ENCODE measurements at places on chromosomes 6 and 20.

GRCh38 chr20:39913274-39913673 lies 775.8 kb downstream of the MAFB start:
- DNase-seq = no peak

DNA sequence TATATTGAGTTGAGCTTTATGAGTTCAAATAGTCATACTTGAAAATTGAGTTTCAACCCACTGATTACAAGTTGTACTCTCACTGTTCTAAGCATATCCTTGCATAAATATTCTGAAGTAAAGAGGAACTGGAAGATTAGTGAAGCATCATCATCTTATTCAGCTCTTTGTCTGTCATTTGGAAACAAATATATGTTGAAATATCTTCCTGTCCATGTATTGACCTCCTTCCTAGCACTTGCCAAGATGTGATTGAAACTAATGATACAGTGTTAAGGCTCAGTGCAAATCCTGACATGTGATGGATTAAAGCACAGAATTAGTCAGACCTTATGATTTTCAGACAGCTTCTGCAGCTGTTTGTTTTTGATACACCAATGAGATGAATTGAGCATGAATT lies 434.3 kb downstream of the TBC1D32 start:
- DNase-seq = no peak

DNA sequence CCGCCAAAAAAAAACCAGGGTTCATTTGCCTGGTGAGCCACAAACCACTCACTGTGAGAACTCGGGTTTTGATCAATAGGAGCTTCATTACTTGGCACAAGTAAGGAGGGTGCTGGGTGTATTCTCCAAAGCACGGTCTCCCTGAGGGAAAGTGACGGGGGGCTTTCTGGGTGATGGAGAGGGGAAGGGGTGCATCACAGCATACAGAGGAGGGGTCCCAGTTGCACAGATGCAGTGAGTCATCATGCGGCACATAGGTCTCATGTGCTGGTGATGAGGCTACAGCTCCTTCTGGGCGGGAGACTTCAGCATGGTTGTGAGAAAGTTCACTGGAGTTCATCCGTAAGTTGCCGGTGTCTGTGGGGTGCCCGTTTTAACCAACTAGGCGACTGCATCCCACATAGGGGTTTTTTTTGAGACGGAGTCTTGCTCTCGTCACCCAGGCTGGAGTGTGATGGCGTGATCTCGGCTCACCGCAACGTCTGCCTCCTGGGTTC lies 36.2 kb downstream of the SUN5 start:
- no peak for DNase-seq

DNA sequence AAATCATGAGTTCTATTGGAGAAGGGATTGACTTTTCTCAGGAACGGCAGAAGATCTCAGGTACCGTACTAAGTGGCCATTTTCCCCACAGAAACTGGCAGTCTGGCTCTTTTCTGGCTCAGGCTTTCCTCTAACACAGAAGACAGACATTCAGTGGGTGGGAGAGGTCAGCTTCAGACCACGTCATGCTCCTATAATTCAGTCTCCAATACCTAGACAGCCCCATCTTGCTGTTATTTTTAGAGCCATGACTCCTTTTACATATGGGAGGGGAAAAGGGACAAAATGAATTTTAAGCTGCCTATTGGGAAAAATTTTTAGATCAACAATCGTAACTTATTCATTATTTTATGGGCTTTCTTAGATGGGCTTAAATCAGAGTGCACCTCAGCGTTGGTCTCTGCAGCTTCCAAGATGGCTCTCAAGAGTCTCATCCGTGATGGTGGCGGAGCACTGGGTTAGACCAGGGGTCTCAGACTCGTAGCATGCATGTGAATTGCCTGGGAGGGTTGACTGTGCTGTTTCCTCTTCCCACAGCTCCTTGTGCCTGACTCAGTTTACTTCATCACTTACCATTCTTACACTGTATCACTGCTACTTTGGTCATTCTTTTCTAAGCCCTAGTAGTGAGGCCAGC lies 86.9 kb downstream of the TCP11 start:
- no peak for DNase-seq

GRCh38 chr6:25197111-25197510 lies 82.1 kb upstream of the CARMIL1 start:
- no peak for DNase-seq

DNA sequence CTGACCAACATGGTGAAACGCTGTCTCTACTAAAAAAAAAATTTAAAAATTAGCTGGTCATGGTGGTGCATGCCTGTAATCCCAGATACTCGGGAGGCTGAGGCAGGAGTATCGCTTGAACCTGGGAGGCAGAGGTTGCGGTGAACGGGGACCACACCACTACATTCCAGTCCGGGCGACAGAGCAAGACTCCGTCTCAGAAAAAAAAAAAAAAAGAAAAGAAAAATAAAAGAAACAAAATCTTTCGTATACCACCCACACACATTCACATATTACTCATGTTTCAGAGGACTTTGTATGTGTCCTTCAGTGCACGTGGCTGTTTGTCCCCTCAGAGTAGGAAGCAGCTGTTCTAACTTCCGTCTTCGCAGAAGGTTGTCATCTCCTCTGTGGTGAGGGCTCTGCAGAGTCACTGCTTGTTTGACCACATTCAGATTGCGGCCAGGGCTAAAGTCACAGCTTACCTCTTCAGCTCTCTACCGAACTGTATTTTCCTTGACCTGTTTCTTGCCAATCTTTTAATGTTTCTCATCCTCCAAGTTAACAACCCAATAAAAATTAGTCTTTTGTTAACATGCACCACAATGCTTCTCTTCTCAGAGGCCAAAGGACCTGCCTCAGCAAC lies 36.6 kb upstream of the HIVEP1 start:
- DNase-seq = no peak

DNA sequence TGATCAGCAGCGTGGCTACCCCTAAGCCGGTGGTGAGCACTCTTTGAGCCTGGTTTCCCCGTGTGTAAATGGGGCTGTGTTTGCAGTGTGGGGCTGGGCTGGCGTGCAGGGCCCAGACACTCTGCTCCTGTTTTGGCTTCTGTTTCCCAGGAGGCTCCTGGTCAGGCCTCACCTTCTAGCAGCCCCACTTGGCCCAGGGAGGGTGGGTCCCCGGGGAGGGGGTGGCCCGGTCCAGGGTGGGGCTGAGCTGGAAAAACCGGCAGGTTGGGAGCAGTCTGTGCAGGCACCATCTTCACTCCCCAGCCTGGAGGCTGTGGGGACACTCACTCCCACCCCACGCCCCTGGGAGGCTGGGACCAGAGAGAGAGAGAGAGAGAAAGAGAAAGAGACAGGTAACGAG lies 25.3 kb downstream of the CEBPB start:
- DNase-seq = no peak

DNA sequence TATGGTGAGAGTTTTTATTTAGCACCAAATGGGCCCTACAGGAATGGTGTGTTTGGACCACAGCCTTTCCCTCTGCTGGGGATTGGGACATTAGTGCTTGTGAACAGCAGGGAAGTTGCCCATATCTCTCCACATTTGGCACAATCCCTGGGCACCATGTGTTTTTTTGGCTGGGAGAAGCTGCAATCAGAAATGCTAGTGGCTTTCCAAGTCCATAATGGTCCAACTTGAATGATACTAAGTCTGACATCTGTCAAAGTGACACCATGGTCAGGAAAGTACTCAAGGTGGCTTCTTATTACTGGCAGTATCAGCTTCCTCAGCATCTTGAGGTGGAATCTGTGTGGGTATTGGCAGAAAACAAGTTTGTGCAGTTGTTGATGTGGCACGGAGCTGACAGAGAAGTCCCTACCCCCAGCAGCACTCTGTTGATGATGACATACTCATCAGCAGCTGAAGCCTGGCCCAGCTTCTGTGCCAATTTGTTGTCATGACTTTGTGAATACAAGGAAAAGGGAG lies 53.0 kb downstream of the SASH1 start:
- DNase-seq = no peak

DNA sequence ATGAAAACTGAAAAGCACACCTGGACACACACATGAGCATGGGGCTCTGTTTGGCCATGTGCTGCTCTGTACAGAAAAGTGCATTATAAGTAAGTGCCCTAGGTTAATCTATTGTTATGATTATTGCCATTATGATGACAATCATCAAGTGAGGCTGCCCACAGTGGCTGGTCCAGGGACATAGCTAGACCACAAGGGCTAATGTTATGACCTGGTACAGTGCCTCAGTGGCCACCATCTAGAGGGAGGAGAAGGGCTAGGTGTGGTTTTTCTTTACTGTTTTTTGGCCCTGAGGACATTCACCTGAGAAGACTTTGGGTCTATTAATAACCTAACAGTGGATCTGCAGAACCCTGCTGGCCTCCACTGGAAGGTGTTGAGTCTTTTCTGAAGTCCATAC lies 86.1 kb downstream of the GJA10 start:
- no peak for DNase-seq

DNA sequence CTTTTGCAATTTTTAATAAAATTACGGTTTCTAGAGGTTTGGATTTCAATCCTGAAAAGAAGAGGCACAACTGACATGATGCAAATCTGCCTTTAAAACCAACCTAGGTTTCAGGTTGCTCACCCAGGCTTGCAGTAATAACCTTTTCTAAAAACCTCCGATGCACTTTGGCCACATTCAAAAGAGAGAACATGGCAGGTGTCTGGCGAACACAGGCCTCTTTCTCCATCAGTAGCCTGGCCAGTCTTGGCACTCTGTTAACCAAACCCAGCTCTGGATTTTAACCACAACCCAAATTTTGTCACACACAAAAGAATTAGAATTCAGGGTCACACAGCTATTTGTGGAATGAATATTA lies 55.8 kb upstream of the MAFB start:
- DNase-seq = no peak

DNA sequence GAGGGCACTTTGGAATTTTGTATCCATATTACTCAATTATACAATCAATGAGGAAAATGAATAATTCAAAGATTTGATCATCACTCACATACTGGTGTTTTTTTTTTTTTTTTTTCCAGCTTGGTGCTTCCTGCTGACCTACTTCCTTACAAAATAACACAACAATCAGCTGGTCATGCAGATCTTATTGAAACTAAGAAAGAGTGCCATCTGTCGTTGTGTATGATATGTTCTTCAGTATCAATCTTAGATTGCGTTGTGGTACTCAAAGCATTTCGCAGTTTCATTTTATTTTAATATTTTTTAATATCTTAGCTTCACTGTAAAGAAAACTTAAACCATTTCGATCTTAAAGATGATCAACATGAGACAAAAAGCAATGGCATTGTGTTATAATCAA lies 155.6 kb downstream of the OGFRL1 start:
- no peak for DNase-seq

- DNase-seq = peak; percentile 56
Observed at GRCh38 chr20:58891086-58891717, 38.7 kb downstream of the GNAS start.

DNA sequence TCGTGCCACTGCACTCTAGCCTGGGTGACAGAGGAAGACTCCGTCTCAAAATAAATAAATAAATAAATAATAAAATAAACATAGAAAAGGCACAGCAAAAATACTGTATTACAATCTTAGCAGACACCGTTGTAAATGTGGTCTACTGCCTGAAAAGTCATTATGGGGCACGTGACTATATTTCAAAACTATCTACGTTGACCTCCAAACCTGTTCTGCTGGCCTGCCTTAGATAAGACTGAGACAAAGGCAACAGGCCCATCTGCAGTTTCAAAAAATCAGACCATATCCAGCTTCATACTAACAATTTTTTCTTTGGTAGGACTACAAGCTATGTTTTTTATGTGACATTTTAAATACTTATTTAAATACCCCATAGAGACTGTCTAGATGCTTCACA lies 59.1 kb downstream of the AGPAT4 start:
- DNase-seq = no peak

DNA sequence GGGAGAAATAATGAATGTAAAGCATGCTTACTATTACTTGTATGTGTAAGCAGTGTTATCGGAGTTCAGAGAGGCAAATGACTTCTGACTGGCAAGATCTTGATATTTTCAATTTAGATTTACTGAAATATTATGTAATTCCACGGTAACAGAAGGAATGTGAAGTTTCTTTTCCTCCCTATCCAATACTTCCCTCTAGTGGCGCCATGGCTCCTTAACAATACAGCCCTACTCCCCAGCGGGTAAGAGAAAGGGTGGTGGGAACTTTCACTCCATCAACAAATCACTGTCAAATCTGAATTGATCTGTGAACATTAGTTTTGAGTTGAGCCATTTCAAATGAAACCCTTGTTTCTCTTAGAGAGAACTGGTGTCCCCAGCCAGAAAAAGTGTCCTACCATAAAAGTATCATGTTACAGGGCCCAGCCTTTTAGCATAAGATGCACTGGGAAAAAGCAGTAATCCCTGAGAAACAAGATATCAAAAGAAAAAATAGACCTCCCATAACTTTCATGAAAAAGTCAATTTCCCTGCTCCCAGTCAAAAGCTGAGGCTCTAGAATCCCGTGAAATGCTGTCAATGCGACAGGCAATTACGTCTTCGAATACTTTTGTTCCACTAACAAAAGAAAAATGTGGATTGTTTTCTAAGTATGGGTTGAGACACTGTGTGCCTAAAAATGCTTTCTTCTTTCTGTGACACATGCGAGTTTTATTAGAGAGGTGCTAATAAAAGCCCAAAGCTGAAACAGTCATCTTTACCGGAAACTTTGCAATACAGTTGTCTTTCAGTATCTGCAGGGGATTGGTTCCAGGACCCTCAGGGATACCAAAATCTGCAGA lies 12.9 kb downstream of the COX7A2 start:
- DNase-seq = no peak

DNA sequence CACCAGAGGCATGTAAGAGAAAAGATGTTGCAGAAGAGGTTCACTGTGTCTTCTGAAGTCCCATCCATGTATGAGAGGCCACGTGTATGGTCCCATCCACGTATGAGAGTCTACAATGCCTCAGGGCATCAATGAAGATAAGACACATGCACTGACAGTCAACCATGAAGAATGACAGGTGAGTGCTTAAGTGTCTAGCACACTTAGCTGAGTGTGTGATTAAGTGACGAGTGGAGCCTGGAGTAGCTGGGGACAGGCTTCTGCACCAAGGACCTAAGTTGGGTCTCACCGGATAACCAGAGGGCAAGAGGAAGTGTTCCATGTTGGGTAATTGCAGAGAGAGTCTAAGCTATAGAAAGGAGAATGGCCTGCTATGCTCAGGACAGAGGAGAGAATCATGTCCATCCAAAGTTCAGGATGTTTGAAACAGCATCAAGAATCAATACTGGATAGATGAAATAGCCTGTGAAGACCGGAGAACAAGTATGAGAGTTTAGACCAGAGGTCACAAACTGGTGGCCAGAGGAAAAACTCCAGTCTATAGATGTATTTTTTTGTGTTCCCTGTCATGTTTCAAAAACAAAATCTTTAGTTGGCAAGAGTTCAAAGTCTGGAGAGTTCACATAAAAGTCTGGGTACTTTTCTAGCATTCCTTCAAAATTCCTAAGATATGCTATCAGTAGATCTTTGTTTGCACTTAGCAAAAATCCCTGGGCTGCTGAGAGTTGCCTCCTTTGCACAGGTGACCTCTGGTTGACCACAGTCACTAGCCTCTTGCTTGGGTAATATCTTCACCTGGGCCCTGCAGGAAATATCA lies 165.8 kb downstream of the KIF16B start:
- DNase-seq = no peak

DNA sequence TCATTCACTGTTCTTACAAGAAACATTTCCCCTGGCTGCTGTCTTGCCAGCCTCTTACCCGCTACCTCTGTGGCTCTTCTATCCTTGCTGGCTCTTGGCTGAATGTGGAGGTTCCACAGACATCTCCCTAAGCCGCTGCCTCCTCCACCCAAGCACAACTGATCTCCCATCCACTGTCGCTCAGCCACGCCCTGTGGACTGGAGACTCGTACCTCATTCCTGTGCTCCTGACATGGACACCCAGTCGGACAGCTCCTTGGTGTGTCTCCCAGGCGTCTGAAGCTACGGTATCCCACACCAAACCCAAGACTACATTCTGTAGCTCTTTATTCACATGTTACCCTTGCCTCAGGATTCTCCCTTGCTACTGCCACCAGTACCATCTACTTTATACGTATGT lies 19.3 kb downstream of the RAE1 start:
- no peak for DNase-seq
